Activated T-cell treated with anti-CD3 and anti-CD28 coated beads, Interleukin-2, amount 50 U/mL, for 24 hours (primary cell): ENCODE measurements at places on chromosomes 16 and 17.

GRCh38 chr17:52515927-52516326 lies 357.4 kb upstream of the CA10 start:
- DNase-seq = no peak

DNA sequence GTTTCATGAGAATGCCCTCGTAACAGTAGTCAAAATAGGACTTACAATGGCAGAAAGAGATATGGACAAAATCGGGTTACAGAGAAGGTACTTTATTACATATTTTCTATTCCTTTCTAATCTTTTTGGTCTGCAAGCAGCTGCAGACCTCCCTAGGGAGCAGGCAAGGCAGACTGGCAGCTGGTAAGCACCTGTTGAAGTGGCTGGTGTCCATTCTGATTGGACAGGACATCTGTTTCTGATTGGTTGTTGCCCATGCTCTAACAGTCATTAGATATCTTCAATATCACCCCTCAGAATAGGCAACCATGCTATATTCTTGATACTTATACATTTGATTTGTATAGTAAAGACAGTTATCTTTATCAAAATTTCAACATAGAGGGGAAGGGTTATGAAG lies 606.3 kb downstream of the KCNJ2 start:
- DNase-seq = no peak

DNA sequence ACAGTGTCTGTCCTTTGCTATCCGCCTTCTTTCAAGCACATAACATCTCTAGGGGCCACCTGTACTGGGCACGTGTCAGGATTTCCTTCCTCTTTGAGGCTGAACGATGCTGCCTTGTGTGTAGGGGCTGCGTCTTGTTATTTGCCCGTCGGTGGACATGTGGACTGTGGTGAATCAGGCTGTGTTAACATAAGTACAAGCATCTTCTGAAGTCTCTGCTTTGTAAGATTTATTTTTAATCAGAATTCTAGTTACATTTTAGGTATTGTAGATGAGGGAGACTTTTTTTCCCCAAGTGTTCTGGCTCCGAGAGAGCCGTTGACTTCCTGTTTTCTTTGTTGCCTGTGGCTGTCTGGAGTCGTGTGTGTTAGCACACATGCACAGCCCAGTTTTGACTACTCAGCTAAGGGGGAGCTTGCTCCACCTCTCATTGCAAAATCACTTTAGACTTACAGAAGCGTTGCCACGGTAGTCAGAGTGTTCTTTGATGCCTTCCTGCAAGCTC lies 26.1 kb downstream of the SPG7 start:
- no peak for DNase-seq

- DNase-seq = peak; percentile 34
Observed at GRCh38 chr17:52106638-52107261, 51.8 kb downstream of the CA10 start.

GRCh38 chr17:16491703-16492612 lies at the start of gene LRRC75A:
Gene LRRC75A (minus strand): TSS chr17:16492193. CDS start chr17:16491990, 203 bp downstream.
- DNase-seq = peak; percentile 75

DNA sequence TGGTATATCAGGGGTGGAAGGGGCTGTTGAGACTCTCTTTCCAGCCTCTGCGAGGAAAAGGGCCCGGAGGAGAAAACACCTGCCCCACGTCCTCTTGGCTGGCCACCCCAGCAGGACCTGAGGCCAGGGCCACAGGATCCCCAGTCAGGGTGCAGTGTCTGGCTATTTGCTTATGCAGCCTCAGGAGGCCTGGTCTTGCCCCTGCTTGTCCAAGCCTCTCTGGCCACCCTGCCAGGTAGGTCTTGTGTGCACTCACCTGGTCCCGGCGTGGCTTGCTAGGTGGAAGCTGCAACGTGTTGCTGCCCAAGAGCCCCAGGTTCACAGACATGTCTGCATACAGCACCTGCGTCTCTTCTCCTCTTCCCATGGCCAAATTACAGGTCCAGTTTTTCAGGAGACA lies 549 bp downstream of the TMEM238L start:
- no peak for DNase-seq

- no peak for DNase-seq
Observed at GRCh38 chr16:23979982-23980381, 144.2 kb downstream of the PRKCB start.

GRCh38 chr17:17149520-17150447 lies 56.3 kb downstream of the PLD6 start:
- DNase-seq = no peak

- no peak for DNase-seq
Observed at GRCh38 chr16:9259914-9260608, 168.6 kb downstream of the HAPSTR1 start.

DNA sequence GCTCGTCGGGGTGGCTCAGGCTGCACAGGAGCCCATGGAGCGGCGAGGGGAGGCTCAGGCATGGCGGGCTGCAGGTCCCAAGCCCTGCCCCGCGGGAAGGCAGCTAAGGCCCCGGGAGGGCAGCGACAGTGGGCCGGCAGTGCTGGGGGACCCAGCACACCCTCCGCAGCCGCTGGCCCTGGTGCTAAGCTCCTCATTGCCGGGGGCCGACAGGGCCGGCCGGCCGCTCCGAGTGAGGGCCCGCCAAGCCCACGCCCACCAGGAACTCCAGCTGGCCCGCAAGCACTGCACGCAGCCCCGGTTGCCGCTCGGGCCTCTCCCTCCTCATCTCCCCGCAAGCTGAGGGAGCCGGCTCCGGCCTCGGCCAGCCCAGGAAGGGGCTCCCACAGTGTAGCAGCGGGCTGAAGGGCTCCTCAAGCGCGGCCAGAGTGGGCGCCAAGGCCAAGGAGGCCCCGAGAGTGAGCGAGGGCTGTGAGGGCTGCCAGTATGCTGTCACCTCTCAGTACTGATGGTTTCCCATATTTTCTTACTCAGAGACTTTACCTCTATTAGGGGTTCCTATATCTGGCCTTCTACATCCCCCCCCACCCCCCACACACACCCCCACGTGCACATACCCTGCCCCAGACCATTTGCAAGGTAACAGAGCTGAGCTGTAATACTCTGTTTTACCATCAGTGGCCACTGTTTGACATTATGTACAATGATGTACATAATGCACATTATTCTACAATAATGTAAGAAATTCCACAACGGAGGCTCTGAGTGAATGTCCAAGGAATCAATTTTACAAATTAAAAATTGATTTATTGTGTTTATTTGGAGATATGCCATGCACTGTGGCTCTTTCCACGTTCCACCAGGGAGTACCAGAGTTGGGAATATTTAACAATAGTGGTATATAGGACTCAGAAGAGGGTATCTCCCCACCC lies 3.7 kb upstream of the VAT1L start:
- no peak for DNase-seq

- DNase-seq = no peak
Observed at GRCh38 chr17:6323626-6324356, 111.1 kb downstream of the AIPL1 start.

DNA sequence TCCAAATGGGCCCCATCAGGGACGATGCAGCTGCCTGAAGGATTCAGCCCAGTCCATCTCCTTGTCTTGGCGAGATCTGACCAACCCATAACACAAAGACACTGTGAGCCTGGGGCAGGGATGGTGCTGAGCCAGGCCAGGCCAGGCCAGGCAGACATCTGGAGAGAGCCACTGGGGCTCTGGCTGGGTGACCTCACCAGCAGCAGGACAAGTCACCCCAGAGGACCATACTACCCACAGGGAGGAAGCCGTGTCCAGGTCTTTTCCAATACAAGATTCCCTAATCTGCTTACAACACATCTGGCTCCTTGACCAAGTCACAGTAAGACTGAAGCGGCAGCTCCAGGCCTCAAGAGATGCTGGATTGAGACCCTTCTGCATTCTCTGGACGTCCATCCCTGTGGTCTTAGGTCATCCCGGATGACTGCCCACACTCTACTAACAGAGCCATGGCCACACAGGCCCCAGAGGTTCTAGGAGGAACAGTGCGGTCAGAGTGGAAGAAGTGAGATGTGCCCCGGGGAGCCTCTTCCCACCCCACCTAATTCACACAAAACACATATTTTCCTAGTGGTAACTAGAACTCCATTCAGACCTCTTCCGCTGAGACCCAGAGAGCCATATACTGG lies 81.8 kb upstream of the RCVRN start:
- no peak for DNase-seq

GRCh38 chr16:30723725-30724355 lies 24.4 kb upstream of the PHKG2 start:
- no peak for DNase-seq

- DNase-seq = no peak
Observed at GRCh38 chr16:8512941-8513624, 77.2 kb downstream of the TMEM114 start.

DNA sequence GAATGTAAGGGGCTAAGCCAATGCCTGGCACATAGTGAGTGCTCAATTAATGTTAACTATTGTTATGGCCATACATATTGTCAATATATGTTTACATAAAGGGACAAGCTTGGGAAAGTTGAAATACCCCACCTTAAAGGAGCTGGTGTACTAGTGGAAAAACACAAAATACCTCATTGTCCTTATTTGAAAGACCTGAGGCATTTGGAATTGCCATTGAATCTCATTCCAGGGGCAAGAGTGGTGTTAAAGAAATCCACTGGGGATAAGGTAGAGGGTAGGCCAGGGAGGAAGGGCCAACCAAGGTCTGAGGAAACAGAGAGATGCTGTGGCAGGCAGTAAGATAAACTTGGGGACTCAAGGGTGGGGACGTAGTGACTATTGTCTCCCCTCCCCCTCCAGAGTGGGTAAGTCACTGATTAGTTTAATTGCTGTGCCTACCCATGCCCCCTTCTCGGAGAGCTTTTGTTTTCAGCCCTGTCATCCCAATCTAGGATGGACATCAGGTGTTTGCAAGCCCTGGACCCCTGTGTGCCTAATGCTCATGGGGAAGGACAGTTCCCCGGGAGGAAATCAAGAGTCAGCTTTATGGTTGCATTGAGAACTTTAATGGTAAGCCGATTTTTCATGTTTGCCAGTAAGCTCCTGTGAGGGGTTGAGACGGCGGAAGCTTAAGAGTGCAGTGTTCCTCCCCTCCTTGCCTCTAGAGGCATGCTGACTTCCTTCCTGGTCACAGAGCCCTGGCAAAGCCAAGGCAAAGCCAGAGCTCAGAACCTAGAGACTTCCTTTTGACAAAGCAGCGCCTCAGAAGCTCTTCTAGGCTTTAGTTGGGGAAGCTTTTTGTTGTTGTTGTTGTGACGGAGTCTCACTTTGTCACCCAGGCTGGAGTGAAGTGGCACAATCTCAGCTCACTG lies 2.5 kb upstream of the HEATR9 start:
- no peak for DNase-seq

GRCh38 chr17:78337244-78338109 lies 22.4 kb downstream of the SOCS3 start:
- DNase-seq = no peak

GRCh38 chr16:73565263-73565662 lies 517.3 kb upstream of the ZFHX3 start:
- no peak for DNase-seq

DNA sequence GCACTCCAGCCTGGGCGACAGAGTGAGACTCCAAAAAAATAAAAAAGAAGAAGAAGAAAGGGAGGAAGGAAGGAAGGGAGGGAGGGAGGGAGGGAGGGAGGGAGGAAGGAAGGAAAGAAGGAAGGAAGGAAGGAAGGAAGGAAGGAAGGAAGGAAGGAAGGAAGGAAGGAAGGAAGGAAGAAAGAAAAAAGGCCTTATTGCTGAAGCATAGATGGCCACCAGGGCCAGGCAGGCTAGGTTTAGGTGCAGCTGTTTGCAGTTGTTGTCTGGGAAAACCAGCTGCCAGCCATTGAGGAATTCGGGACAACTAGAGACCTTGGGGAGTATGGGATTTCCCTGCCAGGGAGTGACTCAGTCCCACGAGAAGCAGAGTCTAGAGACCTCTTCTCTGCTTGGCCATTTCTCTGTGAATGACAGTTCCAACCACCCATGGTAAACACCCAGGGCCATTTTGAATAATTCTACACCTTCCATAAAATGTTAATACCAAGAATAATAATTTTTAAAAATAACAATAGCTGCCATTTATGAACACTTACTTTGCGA lies 31.0 kb downstream of the SCNN1B start:
- DNase-seq = no peak

GRCh38 chr16:25625620-25626019 lies 66.1 kb upstream of the HS3ST4 start:
- DNase-seq = no peak

DNA sequence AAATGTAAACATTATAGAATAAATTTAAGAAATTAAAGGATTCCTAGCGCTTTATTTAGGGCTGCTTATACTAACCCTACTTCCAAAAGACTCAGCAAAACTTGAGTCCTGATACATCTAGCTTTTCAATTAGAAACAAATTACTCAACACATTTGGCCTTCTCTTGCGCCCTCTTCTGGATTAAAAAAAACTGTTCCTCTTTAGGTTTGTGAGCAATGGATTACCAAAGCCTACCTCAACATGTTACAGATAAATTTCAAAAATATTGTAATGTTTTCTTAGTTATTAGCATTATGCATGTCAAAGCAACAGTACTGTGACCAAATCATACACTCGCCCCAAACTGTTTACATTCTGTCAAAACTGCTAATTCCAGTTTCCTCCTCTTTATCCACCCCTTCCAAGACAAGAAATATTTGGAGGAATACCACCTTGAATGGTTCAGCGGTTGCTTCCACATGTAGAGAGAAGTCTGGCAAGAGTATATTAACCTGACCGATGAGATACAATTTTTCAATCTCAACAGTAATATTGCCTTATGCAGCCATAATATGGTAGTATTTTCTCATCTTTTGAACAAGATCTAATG lies 2.7 kb downstream of the NUFIP2 start:
- DNase-seq = no peak

GRCh38 chr17:60066576-60066975 lies 12.1 kb downstream of the HEATR6 start:
- DNase-seq = no peak

DNA sequence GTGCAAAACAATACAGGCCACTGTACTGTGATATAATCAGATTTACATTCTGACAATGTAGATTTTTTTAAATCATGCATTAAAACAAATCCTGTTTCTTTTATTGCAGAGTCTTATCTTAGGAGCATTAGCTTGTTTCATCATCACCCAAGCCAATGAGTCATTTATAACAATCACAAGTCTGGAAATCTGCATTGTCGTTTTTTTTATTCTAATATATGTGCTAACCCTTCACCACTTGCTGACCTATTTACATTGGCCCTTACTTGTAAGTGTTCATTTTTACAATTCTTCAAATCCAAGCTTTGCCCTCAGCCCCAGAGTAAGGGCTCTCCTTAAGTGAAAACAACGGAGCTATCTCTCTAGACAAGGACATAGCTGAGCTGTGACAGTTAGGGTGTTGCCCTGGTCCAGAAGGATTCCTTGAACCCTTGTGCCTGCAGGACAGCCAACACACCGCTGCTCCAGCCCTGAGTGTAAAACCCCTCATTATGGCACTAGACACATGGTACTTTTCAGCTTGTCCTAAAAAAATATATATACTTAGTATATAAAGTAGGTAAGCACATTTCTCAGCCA lies 3.7 kb downstream of the CMTM1 start:
- no peak for DNase-seq

GRCh38 chr16:16018705-16019104 lies 69.3 kb downstream of the ABCC1 start:
- DNase-seq = no peak
